K562 (cell line): ENCODE measurements at places on chromosomes 5 and 9.

- no peaks in the 10 kb centered on the region for H3K36me3 ChIP-seq
- no peaks in the 10 kb centered on the region for H3K27me3 ChIP-seq
- H3K4me3 ChIP-seq = no peak overlapping the region
Observed at GRCh38 chr9:8613346-8613825, 813.8 kb upstream of the DMAC1 start.

DNA sequence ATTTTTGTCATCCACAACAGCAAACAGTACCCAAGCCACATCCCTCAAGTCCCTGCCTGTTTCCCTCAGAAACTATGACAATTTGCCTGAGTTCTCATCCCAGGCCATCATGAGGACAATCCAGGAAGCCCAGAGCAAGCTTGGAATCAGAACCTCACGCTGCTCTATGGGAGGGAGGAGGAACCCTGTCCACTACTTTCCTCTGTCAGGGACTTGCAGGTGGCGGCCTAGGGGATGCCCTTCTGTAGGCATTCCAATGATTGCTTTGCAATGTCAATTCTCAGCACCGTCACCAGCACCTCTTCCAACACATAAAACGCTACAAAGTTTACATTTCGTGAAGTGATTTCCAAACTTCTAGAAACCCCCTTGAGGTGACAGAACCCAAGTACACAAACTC is 170.4 kb upstream of the FSTL4 start:
- H3K27ac ChIP-seq = no peak overlapping the region
- H3K4me3 ChIP-seq = no peak overlapping the region
- no peaks in the 10 kb centered on the region for H3K36me3 ChIP-seq
- peaks cover 6% of the 10 kb centered on the region for H3K27me3 ChIP-seq
- DNase-seq = no peak

DNA sequence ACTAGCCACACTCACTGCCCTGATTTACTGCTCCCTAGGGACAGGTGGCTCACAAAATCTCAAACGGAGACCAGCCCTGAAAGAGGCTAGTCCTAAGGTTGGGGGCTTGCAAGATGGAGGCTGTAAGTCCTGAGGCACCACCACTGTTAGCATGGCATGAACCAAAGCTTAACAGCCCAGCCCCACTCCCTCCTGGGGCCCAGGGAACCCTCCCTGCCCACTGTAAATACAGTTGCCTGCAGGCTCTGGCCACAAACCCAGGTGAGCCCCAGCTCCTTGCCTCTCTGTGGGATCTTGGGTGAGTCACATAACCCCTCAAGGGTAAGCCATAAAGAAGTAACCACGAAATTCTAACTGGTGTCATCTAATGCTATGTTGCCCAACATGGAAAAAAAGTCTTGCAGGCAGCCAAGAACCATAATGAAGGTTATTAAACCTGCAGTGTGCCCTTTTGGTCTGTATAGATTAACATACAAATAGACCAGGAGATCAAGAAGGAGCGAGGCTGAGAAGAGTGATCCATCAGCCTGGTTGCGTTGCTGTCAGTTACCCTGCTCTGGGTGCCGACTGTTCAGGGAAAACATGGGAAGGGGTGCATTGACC is 1.7 kb upstream of the POMT1 start:
- H3K27ac ChIP-seq = no peak overlapping the region
- H3K4me3 ChIP-seq = no peak overlapping the region
- peak; percentile 15 for DNase-seq
- peaks cover 4% of the 10 kb centered on the region; the same call in 2 of the 3 replicates for H3K4me1 ChIP-seq
- H3K36me3 ChIP-seq = peaks cover 42% of the 10 kb centered on the region; the same call in 2 of the 3 replicates
- H3K27me3 ChIP-seq = no peaks in the 10 kb centered on the region

- no peak overlapping the region for H3K4me3 ChIP-seq
- H3K36me3 ChIP-seq = peaks cover 10% of the 10 kb centered on the region; the same call in 2 of the 3 replicates
- no peak for DNase-seq
- H3K27ac ChIP-seq = no peak overlapping the region
- peaks cover 10% of the 10 kb centered on the region for H3K4me1 ChIP-seq
Observed at GRCh38 chr9:136844761-136845464, 2.6 kb downstream of the AJM1 start.

- H3K27ac ChIP-seq = no peak overlapping the region
- no peaks in the 10 kb centered on the region for H3K27me3 ChIP-seq
- H3K4me1 ChIP-seq = no peaks in the 10 kb centered on the region
- no peaks in the 10 kb centered on the region for H3K36me3 ChIP-seq
- no peak overlapping the region for H3K4me3 ChIP-seq
Observed at GRCh38 chr5:20033881-20034280, 45.9 kb upstream of the CDH18 start.

DNA sequence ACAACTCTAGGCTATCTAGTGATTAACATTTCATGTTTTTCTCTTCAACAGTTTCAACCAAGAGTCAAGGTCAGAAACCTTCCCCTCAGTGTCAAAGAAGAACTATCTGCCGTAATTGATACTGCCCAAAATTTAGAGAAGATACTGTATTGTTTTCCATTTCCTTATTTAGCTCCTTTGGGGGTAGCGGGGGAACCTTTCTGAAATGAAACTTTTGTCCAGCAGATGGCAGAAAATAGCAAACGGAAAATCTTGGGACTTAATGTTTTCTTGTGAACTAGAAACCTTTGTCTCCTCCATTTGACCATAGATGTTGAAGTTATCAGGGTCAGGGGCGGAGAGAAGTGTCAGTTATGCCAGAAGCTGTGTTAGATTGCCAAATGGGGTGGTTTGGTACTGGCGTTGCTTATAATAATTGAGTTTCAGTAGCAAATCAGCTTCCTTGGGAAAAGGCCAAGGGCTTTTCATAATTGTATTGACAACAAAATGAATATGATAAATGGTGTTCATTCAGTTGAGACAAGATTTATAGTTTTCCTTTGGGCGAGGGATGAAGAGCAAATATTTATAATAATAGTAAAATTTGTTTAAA is 101.7 kb upstream of the TLX3 start:
- peak; percentile 34 for DNase-seq
- no peak overlapping the region for H3K4me3 ChIP-seq
- no peaks in the 10 kb centered on the region for H3K4me1 ChIP-seq
- no peak overlapping the region for H3K27ac ChIP-seq
- no peaks in the 10 kb centered on the region for H3K36me3 ChIP-seq

GRCh38 chr9:101138509-101138908 is 110.0 kb downstream of the PLPPR1 start:
- no peak overlapping the region for H3K4me3 ChIP-seq
- DNase-seq = no peak
- H3K36me3 ChIP-seq = no peaks in the 10 kb centered on the region
- H3K4me1 ChIP-seq = no peaks in the 10 kb centered on the region

- H3K27me3 ChIP-seq = no peaks in the 10 kb centered on the region; the same call in 2 of the 3 replicates
- no peak for DNase-seq
- H3K4me3 ChIP-seq = no peak overlapping the region
- no peaks in the 10 kb centered on the region for H3K36me3 ChIP-seq
Observed at GRCh38 chr5:38677636-38678035, 121.2 kb upstream of the LIFR start.

DNA sequence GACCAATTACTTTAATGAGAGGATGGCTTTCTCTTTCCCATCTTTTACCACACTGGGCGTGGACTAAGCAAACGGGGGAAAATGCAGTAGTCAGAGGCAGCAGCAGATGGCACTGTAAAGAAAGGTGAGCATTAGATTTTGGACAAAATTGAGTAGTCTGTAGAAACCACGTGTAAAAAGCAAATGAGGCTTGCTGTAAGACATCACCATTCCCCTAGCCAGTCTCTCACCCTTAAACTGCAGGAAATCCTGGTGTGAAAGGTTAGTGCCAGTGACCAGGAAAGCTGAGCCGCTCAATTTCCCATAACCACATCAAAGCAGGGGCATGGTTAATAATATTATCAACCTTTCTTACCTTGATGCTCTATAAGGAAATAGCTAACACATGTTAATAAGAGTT is 31.8 kb downstream of the SPATA31C2 start:
- H3K27ac ChIP-seq = no peak overlapping the region
- no peaks in the 10 kb centered on the region for H3K4me1 ChIP-seq
- DNase-seq = no peak
- no peaks in the 10 kb centered on the region for H3K36me3 ChIP-seq
- H3K4me3 ChIP-seq = no peak overlapping the region

- no peaks in the 10 kb centered on the region for H3K27me3 ChIP-seq
- DNase-seq = no peak
- H3K4me1 ChIP-seq = no peaks in the 10 kb centered on the region
- no peak overlapping the region for H3K4me3 ChIP-seq
- H3K36me3 ChIP-seq = no peaks in the 10 kb centered on the region
- H3K27ac ChIP-seq = no peak overlapping the region
Observed at GRCh38 chr5:41414598-41414997, 95.8 kb downstream of the PLCXD3 start.

DNA sequence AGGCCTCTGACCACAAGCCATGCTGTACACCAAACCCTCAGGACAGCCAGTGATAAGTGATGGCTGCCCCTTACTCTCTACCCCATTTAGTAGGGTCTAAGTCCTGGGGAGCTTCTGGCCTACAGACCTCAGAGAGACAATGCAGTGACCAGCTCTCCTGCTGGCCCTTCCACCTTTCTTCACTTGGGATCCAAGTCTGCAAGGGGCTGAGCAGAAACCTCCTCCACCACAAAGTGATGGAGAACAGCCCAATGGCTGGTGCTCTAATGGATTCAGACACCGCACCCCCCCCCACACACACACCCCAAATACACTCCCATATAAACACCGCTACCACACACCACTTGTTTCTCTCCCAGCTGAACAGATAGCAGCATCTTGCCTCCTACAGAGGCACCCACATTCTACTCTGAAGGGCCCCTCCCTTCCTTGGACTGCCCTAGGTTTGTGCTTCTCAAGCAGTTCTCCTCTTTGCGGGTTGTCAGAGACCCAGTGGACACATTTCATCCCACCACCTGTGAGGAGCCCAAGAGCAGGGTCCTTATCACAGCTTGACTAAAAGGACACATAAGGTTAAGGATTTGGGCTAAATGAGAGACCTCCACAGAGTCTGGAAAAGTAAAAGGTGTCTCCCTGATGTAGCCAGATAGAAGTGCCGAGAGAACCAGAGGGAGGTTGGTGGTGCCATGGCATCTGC is 1.3 kb upstream of the PDLIM4 start:
- peaks cover 46% of the 10 kb centered on the region for H3K4me1 ChIP-seq
- H3K27ac ChIP-seq = no peak overlapping the region
- no peak for DNase-seq

DNA sequence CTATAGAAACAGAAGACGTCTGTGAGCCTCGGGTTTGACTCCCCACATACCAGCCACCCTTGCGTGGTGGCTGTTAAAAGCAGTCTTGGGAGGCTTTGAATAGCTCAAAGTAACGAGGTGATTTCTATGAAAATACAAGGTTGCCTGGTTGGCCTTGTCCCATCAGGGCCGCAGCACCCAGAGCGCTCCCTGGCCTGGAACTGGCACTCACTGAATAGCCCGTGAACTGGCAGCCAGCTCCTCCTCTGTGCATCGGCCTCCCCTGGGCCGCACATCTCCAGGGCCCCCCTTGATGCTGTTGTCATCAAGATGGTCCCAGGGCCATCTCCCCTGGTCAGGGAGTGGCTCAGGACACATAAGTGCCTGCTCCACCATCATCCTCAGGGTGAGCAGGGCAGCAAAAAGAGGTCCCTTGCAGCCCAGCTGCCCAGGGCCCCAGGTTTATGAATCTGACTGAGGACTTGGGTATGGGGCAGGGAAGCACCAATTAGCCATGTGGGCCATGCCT is 144.6 kb upstream of the PPP1R26 start:
- no peaks in the 10 kb centered on the region for H3K4me1 ChIP-seq
- peaks cover 2% of the 10 kb centered on the region; the same call in 1 of the 3 replicates for H3K27me3 ChIP-seq
- no peak overlapping the region for H3K4me3 ChIP-seq
- no peaks in the 10 kb centered on the region for H3K36me3 ChIP-seq
- no peak for DNase-seq
- H3K27ac ChIP-seq = no peak overlapping the region

DNA sequence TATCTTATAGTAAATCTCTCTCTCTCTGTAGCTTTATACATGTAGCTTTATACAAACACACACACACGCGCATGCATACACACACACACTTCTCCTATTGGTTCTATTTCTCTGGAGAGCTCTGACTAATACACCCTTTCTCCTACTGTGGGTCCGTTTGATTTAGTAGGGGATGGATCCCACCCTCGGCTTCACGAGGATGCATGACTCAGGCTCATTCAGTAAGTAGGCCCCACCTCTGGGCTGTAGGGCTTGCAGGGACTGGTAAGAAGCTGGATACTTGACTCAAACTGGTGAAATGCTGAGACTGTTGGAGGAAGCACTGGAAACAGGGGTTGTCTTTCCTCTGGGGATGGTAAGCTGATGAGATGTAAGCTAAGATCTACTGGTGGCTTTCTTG is 98.7 kb downstream of the SLC24A2 start:
- no peaks in the 10 kb centered on the region for H3K36me3 ChIP-seq
- H3K27ac ChIP-seq = no peak overlapping the region
- no peaks in the 10 kb centered on the region for H3K27me3 ChIP-seq
- no peak for DNase-seq
- no peak overlapping the region for H3K4me3 ChIP-seq

- H3K27ac ChIP-seq = no peak overlapping the region
- DNase-seq = no peak
- peaks cover 94% of the 10 kb centered on the region for H3K36me3 ChIP-seq
- H3K4me3 ChIP-seq = no peak overlapping the region
- H3K4me1 ChIP-seq = peaks cover 29% of the 10 kb centered on the region; the same call in 2 of the 3 replicates
Observed at GRCh38 chr9:129854588-129855110, 19.4 kb downstream of the USP20 start.

DNA sequence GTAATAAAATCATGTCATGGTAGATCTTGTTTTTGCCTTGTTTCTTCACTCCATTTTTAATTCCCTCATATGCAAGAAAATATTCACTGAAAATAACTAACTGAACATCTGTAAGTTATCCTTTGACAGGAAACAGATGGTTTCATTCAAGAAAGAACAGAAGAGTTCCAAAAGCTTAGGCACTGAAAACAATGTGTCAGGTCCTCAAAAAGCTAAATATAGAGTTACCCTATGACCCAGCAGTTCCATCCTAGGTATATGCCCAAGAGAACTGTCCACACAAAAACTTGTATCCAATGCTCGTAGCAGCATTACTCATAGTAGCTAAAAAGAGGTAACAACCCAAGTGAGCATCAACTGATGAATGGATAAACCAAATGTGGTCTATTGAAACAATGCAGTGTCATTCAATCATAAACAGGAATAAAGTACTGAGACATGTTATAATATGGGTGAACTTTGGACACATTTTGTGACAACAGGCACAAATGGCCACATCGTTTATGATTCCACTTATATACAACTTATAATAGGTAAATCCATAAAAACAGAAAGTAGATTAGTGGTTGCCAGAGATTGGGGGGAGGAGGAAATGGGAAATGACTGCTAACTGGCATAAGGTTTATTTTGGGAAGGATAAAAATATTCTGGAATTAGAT is 231.0 kb downstream of the FRMD3 start:
- no peak overlapping the region for H3K27ac ChIP-seq
- H3K27me3 ChIP-seq = no peaks in the 10 kb centered on the region
- H3K4me1 ChIP-seq = no peaks in the 10 kb centered on the region
- no peak overlapping the region for H3K4me3 ChIP-seq
- no peak for DNase-seq

DNA sequence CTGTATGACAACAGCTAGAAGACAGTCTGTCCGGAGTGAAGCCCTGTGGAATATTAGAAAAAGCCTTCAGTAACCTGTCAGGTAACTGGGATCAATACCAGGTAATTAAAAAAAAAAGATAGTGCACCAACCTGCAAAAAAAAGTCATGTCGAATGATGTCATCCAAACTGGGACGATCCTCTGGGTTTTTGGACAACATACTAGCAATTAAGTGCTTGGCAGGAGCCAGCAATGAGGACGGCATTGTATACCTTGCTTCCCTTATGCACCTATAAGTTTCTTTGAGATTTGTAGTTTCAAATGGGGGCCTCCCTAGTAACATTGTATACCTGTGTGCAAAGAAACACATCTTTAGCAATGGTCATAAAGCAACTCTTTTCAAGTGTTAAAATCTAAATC is 2.8 kb downstream of the PLK2 start:
- no peaks in the 10 kb centered on the region for H3K36me3 ChIP-seq
- H3K27ac ChIP-seq = no peak overlapping the region
- H3K27me3 ChIP-seq = no peaks in the 10 kb centered on the region
- DNase-seq = no peak
